ENCODE measurements at places on chromosomes 7 and 10. TPM values are rescaled to one million over a fixed set of nuclear protein-coding genes. Genes with fewer than 3 reads are reported as not detected.

ACSM6 gene
- total RNA-seq: not detected

SMIM30 gene
- 32.3 TPM for total RNA-seq

ABCB1 gene
- 0.15 TPM for total RNA-seq

PIP gene
- total RNA-seq: not detected

FIS1 gene
- 121 TPM for total RNA-seq

IMPDH1 gene
- 35.2 TPM for total RNA-seq

MMRN2 gene
- total RNA-seq: 1.4 TPM

HOXA7 gene
- total RNA-seq: not detected

PKD2L1 gene
- total RNA-seq: 0.20 TPM

RNLS gene
- 7.3 TPM for total RNA-seq

CPXM2 gene
- total RNA-seq: 1.9 TPM

NEUROD6 gene
- total RNA-seq: not detected

ADRB1 gene
- total RNA-seq: 0.13 TPM

FAM25C gene
- not detected for total RNA-seq

CNPY4 gene
- total RNA-seq: 10.4 TPM

FAM180A gene
- not detected for total RNA-seq

FFAR4 gene
- not detected for total RNA-seq

MACROH2A2 gene
- 12.1 TPM for total RNA-seq

RNF133 gene
- 0.31 TPM for total RNA-seq

PON1 gene
- total RNA-seq: 0.90 TPM

H2BK1 gene
- 0.97 TPM for total RNA-seq

GNAT3 gene
- total RNA-seq: not detected

TET1 gene
- 53.4 TPM for total RNA-seq
